Cardiac muscle cell (in vitro differentiated cells and primary cell): ENCODE measurements at places on chromosomes 11 and 22.
A peak's percentile ranks its signal among the peaks of the same experiment; 100 is the strongest.

DNA sequence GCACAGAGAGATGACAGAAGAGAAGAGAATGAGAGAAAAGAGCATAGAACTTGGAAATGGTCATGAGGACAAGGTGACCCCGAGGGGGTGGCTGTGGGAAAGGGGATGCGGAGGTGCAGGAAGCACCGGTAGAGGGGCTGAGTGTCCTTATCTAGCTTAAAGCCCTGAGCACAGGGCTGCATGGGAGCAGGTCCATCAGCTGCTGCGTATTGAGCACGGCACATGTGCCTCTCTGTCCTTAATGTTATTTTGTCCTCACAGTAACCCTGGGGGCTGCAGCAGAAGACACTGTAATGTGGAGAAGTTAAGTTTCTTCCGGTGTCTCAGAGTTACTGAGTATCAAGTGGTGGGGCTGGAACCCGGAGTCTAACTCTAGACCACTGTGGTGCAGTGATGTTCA, 94.4 kb upstream of the OR4B1 start:
- no peak for DNase-seq

- no peak for DNase-seq
Observed at GRCh38 chr11:21485006-21485405, 707.9 kb upstream of the ANO5 start.

GRCh38 chr22:38138961-38139360, 28.5 kb upstream of the BAIAP2L2 start:
- DNase-seq: no peak

DNA sequence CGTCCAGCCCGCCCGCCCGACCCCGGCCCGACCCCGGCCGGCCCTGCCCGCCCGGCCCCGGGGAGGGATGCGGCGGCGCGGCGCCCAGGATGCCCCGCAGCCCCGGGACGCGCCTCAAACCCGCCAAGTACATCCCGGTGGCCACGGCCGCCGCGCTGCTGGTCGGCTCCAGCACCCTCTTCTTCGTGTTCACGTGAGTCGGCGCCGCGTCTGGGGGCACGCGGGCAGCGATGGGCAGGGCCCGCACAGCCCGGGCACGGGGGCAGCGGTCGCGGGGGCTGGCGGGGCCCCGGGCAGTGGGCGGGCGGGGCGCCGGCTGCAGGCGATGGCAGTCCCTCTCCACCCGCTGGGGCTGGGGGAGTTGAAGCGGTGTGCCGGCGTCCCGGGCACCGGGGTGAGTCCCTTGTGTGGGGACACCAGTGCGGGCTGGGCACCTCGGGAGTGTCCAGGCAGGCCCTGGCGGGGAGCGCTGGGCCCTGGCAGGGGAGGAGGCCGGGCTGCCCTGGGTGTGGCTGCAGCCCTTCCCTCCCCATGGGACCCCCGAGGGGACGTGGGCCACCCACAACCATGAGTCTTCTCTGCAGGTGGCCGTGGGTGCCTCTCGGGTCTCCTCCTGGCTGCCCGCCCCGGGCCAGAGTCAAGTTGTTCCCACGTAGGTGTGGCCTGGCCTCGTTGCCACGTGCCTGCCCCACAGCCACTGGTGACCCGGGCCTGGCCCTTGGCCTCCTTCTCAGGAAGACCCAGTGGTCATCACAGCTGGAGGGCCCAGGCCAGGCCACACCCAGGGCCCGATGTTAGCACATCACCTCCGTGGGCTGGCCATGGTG, 468 bp downstream of the ZDHHC8 start:
- DNase-seq: no peak

DNA sequence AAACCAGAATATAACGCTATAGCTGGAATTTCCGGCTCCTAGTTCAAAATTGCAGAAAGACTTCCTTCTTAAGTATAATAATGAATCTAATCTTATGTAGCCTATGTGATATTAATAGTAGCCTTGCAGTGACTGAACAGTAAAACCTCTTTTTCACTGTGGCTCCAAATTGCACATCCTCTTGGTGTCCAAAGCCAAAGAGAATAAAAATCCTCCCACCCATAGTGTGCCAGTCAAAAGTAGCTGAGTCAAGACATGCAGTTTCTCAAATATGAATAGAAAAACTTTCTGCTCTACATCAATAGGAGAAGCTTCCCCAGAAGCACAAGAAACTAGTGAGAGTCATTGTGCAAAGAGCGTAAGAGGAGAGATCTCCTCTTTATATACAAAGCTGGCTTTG, 76.0 kb upstream of the PICALM start:
- DNase-seq: no peak

DNA sequence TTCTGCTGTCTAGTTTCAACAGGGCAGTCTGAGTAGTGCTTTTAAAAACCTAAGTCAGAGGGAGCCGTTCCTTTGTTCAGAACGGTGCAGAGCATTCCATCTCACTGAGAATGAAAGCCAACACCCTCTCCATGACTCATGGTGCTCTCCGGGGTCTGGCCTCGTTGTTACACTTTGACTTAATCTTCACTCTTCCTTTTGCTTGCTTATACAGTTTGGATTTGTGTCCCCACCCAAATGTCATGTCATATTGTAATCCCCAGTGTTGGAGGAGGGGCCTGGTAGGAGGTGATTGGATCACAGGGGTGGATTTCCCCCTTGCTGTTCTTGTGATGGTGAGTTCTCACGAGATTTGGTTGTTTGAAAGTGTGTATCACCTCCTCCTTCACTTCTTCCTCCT, 292.2 kb downstream of the ST3GAL4 start:
- DNase-seq: no peak

DNA sequence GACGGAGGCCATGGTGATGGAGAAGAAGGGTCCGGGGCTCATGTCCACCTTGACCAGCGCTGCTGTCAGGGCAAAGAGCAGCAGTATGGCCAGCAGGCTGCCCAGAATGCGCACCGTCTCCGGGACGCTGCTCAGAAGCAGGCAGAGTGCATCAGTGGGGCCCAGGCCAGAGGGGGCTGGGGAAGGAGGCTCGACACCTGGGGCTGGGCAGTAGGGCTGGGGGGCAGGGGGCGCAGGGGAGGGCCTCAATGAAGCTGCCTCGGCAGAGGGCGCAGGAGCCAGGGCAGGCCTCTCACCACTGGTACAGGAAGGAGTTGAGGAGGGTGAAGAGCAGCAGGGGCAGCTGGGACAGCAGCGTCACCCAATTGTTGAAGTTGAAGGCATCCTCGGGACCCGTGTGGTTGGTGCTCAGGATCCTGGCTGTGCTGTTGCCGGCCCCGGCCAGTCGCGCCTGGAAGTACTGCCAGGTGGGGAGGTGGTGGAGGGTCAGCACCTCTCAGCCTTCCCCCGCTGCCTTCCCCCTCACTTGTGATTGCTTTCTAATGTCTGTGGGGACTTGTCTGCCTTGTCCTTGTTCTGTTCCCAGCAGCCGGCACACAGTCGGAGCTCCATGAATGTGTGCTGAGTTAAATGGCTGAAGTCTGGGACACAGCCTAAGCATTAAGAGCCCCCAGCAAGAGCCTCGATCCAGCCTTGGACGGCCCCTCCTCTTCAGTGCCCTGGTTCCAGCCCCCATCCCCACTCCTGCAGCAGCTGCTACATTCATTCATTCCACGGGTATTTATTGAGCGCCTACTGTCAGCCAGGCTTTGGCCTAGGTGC, 2.3 kb downstream of the SLC29A2 start:
- DNase-seq: no peak

DNA sequence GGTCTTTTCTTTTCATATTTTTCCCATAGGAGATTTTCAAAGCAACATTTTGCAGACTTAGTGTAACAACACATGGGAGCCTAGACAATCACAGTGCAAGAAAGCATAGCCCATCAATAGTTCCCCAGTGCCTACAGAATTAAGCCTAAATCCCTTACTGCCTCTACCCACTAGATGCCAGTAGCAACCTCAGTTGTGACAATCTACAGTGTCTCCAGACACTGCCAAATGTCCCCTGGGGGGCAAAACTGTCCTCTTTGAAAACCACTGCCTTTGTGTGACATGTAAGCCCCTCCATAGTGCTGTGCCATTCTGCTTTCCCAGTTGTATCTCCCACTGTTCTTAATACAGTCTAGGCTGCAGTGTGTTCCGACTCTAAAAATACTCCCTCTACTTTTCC, 1329.0 kb downstream of the LRRC4C start:
- DNase-seq: no peak

DNA sequence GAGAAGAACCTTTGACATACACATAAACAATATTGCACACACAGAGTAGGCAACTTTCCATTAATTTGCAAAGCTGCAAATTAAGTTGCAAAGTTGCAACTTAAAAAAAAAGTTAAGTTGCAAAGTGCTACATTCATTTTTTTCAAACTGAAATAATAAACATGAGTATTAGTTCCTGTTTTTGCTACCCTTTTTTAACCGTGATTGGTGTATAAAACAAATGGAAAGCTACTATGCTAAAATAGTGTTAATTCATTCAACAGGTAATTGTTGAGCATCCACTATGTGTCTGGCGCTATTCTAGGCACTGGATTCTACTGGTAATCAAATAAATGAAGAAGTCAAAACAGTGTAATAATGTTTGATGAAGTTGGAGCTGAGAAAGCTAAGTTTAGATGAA, 8.1 kb downstream of the ZFP91 start:
- no peak for DNase-seq

GRCh38 chr11:76990628-76991027, 43.6 kb upstream of the B3GNT6 start:
- DNase-seq: no peak

GRCh38 chr11:96084610-96085318, 160.9 kb upstream of the MTMR2 start:
- no peak for DNase-seq

- DNase-seq: no peak
Observed at GRCh38 chr11:66722745-66723651, 6.0 kb downstream of the SPTBN2 start.

- no peak for DNase-seq
Observed at GRCh38 chr11:79274636-79275331, 166.0 kb downstream of the TENM4 start.

DNA sequence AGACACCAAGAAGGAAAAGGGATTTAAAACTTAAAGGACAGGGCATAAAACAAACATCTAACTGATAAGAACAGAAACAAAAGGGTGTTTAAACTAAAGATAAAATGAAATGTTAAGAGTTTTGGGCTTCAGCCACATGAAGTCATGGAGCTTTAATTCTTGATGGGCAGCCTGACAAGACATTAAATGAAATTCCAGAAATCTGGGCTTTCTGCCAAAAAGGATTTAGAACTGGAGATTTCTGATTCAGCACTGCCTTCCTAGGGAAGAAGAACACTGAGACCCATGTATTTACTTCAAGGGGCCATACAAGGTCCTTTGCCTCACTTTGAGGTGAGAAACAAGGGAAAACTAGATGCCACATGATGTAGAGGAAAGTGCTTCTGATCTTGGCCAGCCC, 355.9 kb upstream of the RAG2 start:
- DNase-seq: peak; percentile 7

DNA sequence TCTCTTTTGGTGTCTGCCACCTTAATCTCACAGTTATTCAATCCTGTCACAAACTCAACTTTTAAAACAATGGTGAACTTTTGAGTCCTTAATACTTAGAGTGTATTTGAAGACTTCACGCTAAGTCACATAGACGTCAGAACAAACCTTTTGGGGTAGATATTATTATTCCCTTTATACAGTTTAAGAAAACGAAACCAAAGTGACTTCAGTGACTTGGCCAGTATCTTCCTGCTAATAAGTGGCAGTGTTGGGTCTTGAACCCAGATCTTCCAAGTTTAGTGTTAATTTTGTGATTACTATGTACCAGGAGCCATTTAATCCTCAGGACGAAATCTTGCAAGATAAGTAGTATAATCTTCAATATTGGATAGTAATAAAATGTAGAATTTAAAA, 691 bp downstream of the CEP295 start:
- no peak for DNase-seq

- DNase-seq: no peak
Observed at GRCh38 chr22:49352361-49353169, 475.1 kb downstream of the BRD1 start.

- DNase-seq: no peak
Observed at GRCh38 chr22:42174062-42174461, 43.5 kb upstream of the CYP2D6 start.

DNA sequence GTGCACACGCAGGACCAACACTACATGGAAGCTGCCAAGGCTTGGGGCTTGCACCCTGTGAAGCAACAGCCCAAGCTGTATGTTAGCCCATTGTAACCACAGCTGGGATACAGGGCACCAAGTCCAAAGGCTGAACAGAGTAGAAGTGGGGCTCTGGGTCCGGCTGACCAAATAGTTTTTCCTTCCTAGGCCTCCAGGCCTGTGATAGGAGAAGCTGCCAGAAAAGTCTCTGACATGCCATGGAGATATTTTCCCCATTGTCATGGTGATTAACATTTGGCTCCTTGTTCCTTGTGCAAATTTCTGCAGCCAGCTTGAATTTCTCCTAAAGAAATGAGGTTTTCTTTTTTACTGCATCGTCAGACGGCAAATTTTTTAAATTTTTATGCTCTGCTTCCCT, 941.2 kb downstream of the FAM181B start:
- DNase-seq: no peak

- DNase-seq: no peak
Observed at GRCh38 chr11:68581439-68581838, 102.9 kb upstream of the GAL start.

GRCh38 chr11:103055221-103055890, 36.6 kb downstream of the DCUN1D5 start:
- peak; percentile 62 for DNase-seq

DNA sequence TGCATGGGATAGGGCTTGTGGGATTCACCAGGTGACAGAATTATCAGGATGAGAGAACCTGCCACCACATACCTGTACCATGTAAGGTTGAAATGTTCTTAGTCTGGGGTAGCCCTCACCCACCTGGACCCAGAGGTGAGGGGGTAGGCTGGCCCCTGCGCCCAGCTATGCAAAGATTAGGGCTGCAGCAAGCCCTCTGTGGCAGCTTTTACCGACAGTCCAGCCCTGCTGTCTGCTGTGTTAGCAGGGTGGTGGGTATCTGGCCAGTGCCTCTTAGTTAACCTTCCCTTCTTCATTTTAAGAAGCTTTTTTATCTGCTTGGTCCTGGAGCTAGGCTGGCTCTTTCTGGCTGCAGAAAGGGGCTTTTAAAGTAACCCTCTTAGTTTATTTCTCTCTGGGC, 13.9 kb downstream of the INSC start:
- DNase-seq: no peak

DNA sequence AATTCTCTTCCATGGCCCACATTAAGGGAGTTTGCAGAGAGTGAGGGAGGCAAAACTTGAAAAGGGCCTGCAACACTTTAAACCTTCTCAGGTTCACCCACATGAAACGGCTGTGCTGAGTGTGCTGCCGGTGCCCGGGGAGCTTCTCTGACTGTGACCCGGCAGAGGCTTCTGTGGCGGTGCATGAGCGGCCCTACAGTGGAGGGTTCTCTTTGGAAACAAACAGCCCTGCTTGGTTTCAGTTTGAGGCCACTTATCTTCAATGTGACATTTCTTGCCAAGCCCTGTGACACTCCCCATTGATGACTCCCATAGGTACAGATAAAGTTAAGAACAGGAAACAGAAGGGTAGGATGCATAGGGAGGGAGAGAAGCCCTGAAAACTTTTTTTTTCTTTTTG, 31.8 kb downstream of the FAM118A start:
- no peak for DNase-seq

DNA sequence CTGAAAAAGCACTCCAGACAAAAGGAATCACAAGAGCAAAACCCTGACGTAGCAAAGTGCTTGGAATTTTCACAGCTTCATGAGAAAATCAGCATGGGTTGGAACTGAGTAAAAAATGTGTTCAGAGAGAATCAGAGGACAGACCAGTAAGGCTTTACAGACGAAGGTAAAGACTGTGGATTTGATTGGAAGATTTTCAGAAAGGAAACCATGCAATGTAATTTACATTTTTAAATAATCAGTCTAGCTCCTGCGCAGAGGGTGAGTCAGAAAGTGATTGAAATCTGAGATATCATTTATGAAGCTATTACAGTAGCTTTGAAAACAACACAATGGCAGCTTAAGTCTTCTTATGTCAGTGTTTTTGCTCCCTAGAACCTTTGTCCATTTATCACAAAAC, 1122.3 kb downstream of the LRRC4C start:
- DNase-seq: no peak
